Fibroblast of lung (primary cell): ENCODE measurements at places on chromosomes 4 and X.
A peak's percentile ranks its signal among the peaks of the same experiment; 100 is the strongest.

GRCh38 chr4:42617030-42617429, 39.9 kb downstream of the ATP8A1 start:
- no peak for DNase-seq

- DNase-seq, result peak; percentile 29
Observed at GRCh38 chr4:78748381-78748780, 27.8 kb upstream of the BMP2K start.

DNA sequence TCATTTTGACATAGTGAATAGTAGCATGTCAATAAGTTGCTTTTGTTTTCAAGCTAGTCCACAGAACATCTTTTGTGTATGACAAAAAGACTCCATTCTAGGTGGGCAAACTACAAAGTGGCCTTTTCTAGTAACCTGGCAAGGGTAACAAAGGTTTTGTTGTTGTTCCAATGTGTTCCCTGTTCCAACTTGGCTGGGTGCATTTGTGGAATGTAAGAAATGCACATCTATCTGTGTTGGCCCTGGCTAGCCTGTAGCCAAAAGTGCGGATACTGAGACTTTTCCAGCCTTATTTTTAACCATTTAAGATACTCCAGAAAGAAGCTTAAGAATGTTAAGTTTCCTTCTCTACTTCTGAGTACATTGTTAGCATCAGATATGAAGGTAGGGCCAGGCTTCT, 118.7 kb upstream of the CHRDL1 start:
- DNase-seq, result no peak

GRCh38 chrX:72029483-72030411, 102.0 kb downstream of the RTL5 start:
- DNase-seq, result peak; percentile 93
